Fibroblast of gingiva (primary cell): ENCODE measurements at places on chromosomes 1 and 21.

GRCh38 chr1:204780630-204781029 lies 90.0 kb upstream of the NFASC start:
- no peak for DNase-seq

GRCh38 chr1:50268049-50268448 lies 155.2 kb downstream of the DMRTA2 start:
- DNase-seq = no peak

GRCh38 chr21:39001341-39001740 lies 181.9 kb downstream of the PSMG1 start:
- DNase-seq = no peak

DNA sequence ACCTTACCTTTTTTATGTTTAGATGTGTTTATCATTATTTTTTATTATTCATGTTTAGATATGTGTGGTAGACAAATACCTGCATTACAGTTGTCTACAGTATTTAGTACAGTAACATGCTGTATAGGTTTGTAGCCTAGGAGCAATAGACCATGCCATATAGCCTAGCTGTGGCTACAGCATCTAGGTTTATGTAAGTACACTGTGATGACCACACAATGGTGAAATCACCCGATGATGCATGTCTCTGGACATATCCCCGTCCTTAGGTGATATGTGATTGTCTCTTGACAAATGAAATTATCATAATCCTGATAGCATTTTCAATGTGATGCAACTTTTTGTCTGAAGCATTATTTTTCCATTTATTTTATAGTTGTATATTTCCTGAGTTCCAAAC lies 121.2 kb downstream of the DISP1 start:
- DNase-seq = no peak

- DNase-seq = no peak
These were observed 54.3 kb downstream of the NBPF6 start for GRCh38 chr1:108504447-108504846.

GRCh38 chr1:223716302-223716862 lies 4.0 kb downstream of the CAPN2 start:
- DNase-seq = peak; percentile 57

DNA sequence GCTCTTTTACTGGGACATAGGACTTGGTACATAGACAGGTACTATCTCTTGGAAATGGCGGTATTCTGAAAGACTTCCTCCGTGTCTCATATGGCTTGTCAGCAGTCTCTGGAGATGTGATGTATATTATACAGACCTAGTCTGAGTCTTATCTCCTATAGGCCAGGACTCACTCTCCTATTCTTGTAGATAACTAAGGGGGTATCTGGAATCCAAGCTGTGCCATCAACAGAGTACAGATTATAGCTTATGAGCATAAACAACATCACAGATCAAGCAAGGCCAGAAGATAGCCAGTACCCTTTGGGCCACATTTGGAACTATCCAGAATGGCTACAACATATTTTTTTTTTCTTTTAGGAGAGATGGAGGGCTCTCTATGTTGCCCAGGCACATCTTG lies 16.1 kb upstream of the RIMKLA start:
- no peak for DNase-seq

DNA sequence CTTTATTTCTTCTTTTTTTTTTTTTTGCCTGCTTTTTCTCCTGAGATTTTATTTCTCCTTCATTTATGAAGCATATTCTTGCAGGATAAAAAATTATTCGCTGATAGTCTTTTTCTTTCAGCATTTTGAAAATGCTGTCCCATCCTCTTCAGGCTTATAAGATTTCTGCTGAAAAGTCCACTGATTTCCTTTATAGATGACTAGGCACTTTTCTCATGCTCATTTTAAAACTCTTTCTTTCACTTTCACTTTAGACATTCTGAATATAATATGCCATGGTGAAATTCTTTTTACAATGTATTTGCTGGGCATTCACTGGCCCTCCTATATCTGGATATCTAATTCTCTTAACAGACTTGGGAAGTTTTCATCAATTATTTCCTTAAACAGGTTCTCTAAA lies 25.5 kb upstream of the GTF2B start:
- DNase-seq = no peak

DNA sequence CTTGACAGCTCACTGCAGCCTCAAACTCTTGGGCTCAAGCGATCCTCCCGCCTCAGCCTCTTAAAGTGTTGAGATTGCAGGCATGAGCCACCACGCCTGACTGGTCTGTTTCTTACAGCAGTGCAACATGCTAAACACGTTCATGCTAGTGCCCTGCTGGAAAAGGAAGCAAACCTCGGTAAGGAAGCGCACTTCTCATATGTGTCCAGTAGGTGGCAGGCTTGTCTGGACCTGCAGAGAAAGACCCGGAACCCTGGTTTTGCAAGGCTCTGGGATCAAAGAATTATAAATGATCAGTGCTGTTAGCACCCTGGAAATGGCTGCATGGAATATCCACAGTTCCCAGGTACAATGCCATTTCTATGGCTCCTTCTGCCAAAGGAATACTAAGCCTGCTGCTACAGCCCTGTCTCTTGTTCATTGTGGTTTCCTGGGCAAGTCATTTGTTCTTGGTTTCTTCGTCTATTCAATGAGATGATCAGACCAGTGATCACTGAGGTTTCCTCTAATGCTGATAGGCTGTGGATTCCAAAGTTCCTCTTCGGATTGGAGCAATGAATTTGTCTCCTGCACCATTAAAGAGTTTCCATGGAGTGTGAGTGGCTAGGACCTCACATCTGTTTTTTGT lies 15.9 kb downstream of the RNU5D-1 start:
- DNase-seq = peak; percentile 62

DNA sequence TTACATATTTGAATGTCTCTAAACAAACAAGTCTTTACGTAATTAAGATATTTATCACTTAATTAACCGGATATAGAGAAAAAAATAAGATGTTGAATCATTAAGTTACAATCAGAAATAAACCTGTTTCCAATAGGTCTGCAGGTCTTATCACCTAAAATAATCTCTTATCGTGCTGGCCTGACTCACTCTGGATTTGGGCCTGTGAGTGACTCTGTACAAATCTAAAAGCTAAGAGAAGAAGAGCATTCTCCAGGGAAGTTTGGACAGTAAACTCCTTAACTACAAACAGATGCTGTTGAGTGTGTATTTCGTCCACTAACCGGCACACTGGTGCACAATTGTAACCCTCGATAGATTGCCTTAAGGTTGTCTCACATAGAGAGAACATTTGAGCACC lies 25.3 kb downstream of the CEP104 start:
- DNase-seq = peak; percentile 10
